Activated CD4-positive, alpha-beta T cell treated with anti-CD3 and anti-CD28 coated beads, Interleukin-2, amount 50 U/mL, for 48 hours (primary cell): ENCODE measurements at places on chromosomes 7 and 10.
A peak's percentile ranks its signal among the peaks of the same experiment; 100 is the strongest.

GRCh38 chr10:133347710-133348517 lies 741 bp downstream of the PRAP1 start:
- DNase-seq, result no peak

DNA sequence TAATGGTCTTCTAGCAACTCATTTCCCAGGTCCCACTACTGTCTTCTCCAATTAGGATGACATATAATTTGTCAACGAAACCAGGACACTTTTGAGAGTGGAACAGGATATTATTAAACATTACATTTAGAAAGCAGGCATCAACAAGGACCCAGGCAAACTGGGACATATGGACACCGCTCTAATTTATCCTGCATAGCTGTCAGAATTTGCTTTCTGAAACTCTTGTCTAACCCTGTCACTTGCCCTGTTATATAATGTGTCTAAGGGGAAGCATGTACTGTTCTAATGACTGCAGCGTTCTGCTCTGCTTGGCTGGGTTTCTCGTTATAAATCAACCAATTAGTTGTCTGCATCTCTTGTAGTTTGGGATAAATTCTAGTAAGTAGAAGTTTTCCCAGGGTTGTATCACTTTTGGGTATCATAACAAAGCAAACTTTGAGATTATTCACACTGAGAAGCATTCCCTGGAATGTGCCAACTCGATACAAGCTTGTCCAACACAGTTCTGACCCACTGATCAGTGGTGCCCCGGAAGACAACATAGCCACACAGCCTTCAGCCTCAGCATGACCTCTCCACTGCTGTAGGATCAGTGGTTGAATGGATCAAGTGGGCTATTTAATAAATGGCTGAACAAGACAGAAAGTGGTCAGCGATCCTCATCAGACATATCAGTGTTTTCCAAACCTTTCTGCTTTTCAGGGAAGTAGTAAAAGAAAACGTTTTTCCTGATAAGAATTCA lies 228.1 kb downstream of the KIF20B start:
- no peak for DNase-seq

DNA sequence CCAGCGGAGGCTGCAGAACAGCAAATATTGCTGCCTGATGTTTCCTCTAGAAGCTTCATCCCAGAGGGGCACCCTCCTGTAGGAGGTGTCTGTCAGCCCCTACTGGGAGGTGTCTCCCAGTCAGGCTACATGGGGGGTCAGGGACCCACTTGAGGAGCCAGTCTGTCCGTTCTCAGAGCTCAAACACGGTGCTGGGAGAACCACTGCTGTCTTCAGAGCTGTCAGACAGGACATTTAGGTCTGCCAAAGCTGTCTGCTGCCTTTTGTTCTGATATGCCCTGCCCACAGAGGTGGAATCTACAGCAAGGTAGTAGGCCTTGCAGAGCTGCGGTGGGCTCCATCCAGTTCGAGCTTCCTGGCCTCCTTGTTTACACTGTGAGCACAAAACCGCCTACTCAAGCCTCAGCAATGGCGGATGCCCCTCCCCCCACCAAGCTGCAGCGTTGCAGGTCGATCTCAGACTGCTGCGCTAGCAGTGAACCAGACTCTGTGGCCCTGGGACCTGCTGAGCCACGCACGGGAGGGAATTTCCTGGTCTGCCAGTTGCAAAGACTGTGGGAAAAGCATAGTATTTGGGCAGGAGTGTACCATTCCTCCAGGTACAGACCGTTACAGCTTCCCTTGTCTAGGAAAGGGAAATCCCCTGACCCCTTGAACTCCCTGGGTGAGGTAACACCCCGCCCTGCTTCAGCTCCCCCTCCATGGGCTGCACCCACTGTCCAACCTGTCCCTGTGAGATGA lies 17.7 kb upstream of the MINDY3 start:
- DNase-seq, result no peak

GRCh38 chr10:77109351-77109994 lies 528.1 kb downstream of the KCNMA1 start:
- no peak for DNase-seq

DNA sequence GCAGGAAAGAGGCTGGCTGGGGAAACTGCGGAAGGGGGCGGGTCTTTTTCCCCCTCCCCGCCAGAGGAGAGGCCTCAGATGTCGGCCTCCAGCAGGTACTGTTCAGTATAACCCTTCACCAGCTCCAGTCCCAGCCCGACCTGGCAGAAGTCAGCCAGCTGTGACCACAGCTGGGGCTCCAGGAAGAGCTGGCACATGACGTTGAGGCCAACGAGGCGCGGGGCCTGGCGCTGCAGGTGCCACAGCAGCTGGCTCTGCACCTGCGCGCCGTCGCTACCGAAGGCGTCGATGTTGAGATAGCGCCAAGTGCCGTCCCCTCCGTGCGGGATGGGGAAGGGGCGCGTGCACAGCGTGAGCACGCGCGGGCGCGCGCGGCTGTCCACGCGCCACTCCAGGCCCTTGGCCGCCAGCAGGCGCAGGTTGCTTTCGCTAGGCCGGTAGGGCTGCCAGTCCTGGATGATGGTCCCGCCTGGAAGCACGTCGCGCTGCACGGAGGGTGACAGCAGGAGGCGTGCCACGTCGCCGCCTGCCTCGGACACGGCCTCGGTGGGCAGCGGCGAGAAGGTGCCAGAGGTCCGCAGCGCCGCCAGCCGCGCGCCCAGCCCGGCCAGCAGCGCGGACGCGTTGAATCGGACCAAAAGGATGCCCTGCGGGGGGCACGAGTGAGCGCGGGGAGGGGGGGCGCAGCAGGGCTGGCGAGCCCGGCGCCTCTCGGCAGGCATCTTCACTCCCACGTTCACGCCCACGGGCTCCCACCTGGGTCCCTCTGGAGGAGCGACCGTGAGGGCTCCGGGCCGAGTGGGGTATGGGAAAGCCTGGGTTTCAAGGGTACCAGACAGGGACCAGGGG lies 6.9 kb upstream of the VGF start:
- no peak for DNase-seq

DNA sequence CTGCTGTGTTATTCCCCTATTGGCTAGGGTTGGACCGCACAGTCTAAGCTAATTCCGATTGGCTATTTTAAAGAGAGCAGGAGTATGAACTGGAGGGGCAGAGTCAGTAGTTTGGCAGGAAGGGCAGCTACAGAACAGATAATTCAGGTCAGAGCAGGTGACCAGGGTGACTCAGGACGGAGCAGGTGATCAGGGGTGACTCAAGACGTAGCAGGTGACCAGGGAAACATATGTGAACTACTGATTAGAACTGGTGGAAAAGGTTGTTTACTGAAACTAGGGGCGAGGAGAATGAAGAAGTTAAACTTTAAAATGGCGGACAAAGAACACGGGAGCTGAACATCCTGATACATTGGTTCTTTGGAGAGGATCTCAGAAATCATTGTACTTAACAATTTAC lies 102.3 kb downstream of the CCDC7 start:
- no peak for DNase-seq

DNA sequence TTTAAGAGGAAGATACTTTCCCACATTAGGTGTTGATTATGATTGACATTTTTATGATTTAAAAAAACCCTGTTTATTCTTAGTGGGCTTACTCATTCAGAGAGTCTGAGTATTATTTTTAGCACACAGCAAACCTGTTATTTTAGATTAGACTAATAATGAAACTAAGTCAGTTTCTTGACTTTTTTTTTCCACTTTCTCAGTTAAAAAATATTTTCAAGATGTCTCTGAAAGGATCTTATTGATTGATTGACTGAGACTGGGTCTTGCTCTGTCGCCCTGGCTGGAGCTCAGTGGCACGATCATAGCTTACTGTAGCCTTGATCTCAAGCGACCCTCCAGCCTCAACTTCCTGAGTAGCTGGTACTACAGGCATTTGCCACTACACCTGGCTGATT lies 20.4 kb upstream of the INPP5F start:
- peak; percentile 48 for DNase-seq

GRCh38 chr10:33878238-33878786 lies 543.8 kb upstream of the NRP1 start:
- no peak for DNase-seq

- no peak for DNase-seq
These were observed 22.6 kb downstream of the KCNMA1 start for GRCh38 chr10:77614778-77615625.

GRCh38 chr7:101595766-101596537 lies 33.1 kb downstream of the MYL10 start:
- DNase-seq, result no peak

DNA sequence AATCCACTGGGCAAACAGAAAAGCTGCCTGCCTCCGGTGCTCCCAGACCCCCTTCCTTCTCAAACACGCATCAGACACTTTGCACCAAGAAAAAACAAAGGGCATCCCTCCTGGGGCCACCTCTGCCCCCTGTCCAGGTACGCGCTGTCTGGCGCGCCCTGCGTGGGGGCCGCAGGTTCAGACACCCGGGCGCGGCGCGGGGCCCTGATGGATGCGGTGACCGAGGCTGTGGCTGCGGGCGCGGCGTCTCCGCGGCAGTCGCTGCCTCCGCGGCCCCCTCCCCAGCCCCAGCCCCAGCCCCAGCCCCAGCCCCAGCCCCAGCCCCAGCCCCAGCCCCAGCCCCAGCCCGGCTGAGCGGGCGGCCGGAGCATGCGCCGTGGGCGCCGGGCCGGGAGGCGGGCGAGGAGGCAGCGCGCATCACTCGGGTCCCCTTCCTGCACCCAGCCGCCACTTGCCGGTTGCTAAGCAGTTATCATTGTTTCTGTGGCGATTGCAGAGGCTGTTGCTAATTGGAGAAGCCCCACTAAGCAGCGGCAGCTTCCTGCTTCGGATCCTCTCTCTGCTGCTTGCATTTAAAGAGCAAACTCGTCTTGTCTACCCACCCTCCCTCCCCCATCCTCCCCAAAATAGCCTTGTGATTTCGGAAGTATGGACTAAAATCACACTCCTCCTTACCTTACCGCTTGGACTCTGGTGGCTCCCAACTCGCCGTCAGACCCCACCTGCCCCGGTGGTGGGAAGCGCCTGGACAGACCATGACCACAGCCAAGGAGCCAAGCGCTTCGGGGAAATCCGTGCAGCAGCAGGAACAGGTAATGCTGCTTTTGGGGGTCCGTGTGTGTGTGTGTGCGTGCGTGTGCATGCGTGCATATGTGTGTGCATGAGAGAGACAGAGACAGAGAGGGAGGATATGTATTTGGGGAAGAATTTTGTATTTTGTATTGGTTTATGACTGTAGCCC lies 252.8 kb downstream of the DPP6 start:
- DNase-seq, result no peak

DNA sequence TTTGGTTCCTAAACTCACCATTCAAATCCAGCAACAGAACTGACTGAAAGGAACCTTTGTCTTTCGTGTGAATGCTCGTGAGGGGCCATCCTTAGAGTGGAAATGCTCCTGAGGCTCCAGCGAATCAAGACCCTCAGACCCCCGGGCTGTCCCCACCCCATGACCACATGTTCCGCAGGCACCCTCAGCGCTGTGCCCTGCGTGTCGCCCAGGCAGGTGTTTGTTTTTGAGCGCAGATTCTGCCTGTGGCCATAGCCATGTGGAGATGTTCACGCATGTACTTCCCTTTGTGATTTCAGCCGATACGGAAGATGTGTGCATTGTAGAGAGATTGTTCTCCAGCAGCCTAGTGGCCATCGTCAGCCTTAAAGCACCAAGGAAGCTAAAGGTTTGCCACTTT lies 24.2 kb downstream of the WIPI2 start:
- no peak for DNase-seq
